ENCODE measurements at places on chromosomes 2 and 18. TPM values are rescaled to one million over a fixed set of nuclear protein-coding genes. Genes with fewer than 3 reads are reported as not detected.

Gene NYAP2
- not detected for total RNA-seq

Gene COL4A4
- 7.7 TPM for total RNA-seq

Gene PPP1R7
- total RNA-seq: 29.0 TPM

Gene SLC40A1
- 53.8 TPM for total RNA-seq
